ENCODE measurements at places on chromosomes 1 and 21.

- DNase-seq = no peak
These were observed 3.1 kb upstream of the DIPK1A start for GRCh38 chr1:92964316-92964715.

DNA sequence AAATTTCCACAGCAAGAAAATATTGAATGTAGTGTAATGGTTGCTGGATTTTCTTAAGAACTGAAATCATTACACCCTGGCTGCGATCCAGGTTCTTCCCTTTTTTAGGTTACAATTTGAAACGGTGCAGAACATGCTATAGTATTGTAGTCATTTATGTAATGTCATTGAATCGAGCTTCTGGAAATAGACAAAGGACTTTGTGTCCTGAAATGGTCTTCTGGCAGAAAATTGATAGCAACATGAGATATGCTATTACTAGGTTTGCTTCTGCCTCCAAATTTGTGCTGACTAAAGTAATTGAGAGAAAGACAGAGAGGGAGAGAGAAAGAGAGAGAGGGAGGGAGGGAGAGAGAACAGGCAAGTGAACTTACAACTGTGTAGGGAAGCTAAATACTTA lies 146.2 kb upstream of the NFIA start:
- DNase-seq = no peak

DNA sequence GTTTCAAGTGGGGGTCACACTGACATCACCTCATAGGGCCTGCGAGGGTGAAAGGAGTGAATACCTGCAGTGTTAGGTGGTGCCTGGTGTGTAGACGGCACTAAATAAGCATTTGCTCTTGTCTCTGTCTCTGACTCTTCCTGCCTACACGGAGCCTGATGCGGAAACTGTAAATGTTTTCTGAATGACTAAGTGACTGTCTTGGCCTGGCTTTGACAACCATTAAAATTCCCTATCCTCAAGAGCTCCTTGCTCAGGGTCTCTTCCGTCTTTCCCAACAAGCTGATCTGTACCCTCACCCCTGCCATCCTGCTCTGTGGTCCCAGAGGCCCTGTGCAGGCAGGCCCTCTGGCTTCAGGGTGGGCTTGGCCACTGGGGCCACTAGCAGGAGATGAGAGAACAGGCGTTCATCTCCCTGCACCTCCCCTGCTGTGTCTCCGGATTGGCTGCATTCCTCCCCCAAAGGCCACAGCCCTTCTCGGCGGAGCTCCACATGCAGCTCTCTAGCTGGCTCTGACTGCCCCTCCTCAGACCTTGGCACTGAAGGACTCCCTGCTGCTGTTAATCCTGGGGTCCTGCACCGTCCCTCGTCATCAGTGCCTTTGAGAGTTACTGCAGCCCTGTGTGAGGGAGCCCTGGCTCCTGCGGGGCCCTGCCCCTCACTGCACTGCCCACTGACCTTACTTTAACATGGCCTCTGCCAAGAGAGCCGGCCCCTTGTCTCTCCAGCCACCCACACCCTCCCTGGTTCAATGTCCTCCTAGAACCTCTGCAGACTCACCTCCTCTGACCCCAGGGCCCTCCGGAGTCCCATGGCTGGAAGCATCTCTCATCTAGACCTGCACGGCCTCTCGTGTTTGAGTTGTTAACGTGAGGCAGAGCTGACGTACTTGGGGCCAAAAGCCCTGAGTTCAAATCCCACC lies 211.1 kb downstream of the MATN1 start:
- no peak for DNase-seq

DNA sequence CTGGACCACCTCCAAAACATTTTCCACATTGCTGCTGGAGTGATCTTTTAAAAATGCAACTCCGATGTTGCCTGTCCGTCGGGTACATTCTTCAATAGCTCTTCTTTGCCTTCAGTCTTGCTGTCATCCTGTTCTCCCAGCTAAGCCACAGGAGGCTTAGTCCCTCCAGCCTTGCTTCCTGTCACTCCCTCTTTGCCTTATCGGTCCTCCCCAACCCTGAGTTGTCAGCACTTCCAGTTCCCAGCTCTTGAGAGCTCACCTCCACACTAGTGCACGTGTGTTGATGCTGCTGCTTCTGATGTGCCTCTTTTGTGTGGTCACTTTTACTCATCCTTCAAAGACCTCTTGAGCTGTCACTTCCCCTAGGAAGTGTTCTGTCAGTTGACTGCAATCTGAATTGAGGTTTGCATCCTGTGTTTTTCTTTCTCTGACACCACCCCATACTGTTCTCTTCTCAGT lies 15.3 kb downstream of the UCK2 start:
- peak; percentile 7 for DNase-seq

- DNase-seq = no peak
These were observed 475.4 kb upstream of the NR5A2 start for GRCh38 chr1:199551967-199552565.

DNA sequence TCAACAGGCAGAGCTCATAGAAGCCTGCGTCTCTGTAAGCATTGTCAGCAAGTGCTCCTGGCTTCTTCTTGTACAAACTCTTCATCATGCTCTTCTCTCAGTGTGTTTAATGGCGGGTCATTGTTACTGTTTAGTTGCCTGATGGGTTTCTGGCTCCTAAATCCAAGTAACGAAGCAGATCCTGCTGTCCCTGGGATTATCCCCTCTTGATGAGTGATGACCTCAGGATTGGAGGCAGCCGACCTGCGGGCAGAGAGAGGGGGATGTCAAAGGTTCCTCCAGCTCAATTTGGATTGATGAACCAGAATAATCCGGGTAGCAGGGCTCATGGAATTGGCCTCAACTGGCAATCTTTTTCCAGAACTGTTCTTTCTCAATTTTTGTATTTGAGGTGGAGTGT lies 66.1 kb upstream of the BARHL2 start:
- DNase-seq = no peak

GRCh38 chr1:170075186-170075585 lies 691 bp upstream of the KIFAP3 start:
- DNase-seq = no peak

- DNase-seq = peak; percentile 60
These were observed 83.9 kb upstream of the PLPPR4 start for GRCh38 chr1:99180343-99180808.

DNA sequence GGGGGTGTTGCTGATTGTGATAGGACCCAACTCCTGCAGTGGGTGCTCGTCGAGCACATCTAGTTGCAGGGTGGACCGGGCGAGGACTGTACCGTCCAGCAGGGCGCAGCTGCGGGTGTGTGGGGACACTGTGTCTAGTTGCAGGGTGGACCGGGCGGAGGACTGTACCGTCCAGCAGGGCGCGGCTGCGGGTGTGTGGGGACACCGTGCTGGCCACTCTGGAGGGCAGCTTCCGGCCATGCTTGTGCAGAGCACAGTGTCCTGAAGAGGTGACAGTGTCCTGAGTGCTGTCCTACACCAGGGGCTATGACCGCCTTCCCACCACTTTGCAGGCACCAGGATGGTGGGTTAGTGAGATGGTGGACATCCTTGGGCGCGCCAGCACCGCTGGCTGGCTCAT lies 4.6 kb upstream of the TRPM2 start:
- DNase-seq = no peak

GRCh38 chr1:219039017-219039681 lies 134.5 kb upstream of the LYPLAL1 start:
- no peak for DNase-seq

DNA sequence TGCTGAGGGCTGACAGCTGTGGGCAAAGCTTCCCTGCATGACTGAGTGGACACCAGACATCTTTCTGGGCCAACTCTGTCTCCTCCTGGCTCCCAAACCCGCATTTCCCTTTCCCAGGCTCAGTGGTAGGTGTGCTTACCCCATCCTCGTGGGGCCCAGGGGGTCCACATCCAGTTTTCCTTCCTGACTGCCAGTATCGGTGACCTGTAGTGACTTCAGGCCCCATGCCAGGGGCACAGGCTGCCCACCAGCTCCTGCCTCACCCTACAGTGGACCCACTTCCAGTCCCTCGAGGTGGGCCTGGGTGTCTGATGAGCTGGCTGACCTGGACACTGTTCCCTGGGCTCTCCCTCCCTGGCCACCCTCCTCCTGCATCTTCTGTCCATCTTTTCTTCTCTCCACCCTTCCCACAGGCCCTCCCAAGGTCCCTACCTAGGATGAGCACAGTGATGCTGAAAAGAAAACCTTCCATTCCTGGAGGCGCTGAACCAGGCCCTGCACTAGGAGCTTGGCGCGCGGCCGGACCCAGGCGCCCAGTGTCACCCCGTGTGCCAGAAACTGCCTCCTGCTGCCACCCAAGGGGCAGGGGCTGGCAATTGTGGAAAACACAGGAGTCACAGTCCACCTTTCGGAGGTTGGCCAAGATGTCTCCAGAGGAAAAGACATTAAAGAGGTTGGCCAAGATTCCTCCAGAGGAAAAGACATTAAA lies 67.1 kb downstream of the RUNX3 start:
- no peak for DNase-seq

DNA sequence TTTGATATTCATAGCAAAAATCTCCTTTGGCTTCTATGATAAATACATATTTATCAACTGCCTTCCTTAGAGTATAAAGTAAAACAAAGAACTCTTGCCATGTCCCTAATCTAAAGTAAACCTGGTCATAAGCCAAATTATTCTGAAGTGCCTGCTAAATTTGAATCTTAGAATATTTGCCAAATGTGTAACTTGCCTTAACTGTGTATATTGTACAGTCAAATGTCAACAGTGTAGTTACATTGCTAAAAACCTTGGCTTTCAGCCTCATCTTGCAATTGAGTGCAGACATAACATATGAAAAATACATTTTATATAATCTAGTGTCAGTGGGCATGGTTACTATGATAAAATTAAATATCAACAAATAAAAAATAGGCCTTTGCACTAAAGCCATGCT lies 583.4 kb upstream of the ADAMTS5 start:
- no peak for DNase-seq

- DNase-seq = peak; percentile 72
These were observed at the start of gene LMO4 for GRCh38 chr1:87328272-87329050. Gene LMO4, plus strand, starts transcription at chr1:87328880. Its CDS starts 3,136 bp downstream, at chr1:87332016.

DNA sequence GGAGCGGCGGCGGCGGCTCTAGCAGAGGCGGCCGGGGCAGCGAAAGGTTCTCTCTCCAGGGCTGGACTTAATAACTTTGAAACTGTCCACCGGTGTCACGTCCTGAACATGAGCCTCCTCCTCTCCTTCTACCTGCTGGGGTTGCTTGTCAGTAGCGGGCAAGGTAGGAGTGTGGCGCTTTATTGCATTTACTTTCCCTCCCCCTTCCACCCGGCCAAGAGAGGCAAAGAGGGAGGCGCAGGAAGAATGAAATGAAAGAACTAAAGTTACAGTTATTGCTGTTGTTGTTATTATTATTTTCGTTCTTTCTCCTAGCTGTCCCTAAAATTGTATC lies 214 bp downstream of the NCAM2 start:
- DNase-seq = no peak

GRCh38 chr21:42298237-42298636 lies 17.0 kb downstream of the TFF3 start:
- no peak for DNase-seq

DNA sequence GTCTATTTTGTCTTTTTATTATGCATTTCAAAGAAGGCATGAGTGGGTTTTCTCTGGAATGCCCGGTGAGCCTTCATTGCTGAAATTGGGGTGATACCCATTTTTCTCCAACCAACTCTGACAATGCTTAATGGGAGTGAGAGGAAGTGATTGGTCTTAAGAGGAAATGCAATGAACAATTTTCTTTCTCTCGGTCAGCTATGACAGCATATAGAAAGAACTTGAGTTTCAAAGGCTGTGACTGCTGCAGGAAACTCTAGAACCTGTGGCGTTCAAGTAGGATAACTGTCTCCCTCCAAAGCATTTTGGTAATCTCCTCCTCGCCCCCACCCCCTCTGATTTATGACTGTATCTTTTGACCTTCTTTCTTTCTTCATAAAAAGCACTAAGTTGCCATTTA lies 155.9 kb downstream of the LYPLAL1 start:
- no peak for DNase-seq

GRCh38 chr1:56081736-56082135 lies 497.6 kb downstream of the PLPP3 start:
- DNase-seq = no peak

GRCh38 chr21:38202811-38203210 lies 54.0 kb upstream of the KCNJ15 start:
- DNase-seq = no peak

DNA sequence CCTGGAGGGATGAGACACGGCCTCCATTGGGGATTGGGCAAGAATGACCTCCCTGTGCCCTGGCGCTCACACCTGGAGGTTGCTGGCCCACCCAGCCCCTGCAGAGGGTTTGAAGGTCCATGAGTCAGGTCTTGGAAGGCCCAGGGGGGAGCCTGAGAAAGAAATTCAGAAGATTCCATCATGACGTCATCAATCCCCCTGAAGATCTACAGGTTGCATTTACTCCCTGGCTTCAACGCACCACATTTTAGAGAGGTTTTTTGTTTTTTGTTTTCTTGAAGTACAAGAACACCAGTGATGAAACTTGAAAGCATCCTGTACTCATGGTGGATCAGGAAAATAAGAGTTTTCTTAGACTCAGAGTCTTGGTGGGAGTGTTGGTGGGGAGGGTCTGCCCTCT lies 82.4 kb upstream of the SLC25A33 start:
- DNase-seq = no peak

DNA sequence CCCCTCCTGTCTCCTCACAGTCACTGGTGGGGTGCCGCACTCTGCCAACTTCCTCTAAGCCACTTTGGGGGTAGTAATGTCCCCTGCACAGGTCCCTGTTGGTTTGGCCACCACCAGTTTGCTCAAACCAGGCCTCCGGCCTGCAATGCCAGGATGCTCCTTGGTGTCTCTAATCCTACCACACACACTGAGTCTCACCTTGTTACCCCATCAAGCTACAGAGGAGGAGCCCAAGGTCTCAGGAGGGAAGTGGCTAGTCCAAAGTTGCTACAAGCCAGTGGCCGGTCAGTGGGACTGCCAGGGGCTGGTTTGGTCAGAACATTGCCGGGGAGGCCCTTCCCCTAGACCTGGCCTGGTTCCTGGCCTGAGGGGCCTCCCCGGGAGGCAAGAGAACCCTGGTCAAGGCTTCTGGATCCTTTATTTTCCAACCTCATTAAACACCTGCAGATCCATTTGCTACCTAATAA lies 21.5 kb upstream of the LRP8 start:
- DNase-seq = no peak

GRCh38 chr1:178740491-178740890 lies 15.4 kb downstream of the RALGPS2 start:
- no peak for DNase-seq

- no peak for DNase-seq
These were observed 52.7 kb upstream of the ATP5PO start for GRCh38 chr21:33968080-33968994.

GRCh38 chr1:175136246-175136645 lies 56.3 kb downstream of the KIAA0040 start:
- no peak for DNase-seq

GRCh38 chr1:201436393-201436792 lies 14.9 kb upstream of the TNNI1 start:
- DNase-seq = no peak

DNA sequence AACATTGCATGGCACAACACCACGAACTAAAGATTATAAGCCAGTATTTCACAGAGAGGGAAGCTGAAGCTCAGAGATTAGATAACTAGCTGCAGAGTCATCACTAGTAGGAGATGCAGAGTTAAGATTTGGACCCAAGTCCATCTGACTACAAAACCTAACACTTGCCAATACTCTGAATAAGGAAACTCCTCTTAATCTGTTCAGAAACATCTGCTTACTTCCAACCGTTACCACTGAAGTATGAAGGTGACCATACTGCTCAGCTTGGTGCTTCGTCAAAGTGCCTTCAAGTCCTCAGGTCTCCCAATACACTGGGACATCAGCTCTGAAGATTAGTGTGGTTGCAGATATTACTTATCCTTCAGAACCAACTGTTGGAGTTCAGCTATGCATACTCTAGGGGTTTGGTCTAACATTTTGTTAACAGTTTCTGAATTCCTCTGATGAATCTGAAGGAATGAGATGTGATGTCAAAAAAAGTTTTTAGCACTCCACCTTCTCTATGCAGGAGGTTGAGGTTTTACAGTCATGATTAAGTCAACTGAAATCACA lies 179.6 kb downstream of the TPR start:
- DNase-seq = no peak

- no peak for DNase-seq
These were observed 60.8 kb downstream of the ZNF684 start for GRCh38 chr1:40592107-40592803.
